Aorta (tissue), 5 donors: ENCODE measurements at places on chromosomes 13 and 19. TPM values are rescaled to one million over a fixed set of nuclear protein-coding genes. Genes with fewer than 3 reads are reported as not detected.
A peak's percentile ranks its signal among the peaks of the same experiment; 100 is the strongest.

DNA sequence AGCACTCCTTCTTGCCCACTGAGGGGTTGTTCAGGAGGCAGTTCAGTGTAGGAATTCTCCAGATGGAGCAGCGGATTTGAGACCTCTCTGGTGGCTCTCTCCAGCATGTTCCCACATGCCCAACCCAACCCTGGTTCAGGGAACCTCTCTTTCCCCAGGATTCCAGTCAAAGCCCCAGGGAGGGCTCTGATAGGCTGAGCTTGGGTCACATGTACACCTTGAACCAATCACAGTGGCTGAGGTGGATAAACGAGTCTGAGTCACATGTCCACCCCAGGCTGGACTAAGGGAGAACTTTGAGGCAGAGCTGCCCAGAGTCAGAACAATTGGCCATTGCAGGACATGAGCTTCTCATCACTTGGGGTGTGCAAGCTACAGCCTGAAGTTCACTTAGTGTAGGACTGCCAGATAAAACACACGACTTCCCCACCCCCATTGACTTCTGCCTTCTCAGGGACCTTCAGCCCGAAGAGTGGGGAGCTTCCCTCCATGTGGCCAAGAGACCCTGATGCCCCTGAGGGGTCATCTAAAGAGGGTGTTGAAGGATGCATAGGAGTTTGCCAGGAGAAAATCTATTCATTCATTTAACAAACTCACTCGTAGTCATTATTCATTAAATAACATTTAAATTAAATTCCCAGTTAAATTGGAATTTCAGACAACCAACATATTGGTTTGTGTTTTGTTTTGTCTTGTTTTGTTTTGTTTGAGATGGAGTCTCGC, 4.0 kb upstream of the MAST3 start:
- H3K36me3 ChIP-seq = no peaks in the 10 kb centered on the region
- H3K4me3 ChIP-seq = no peak overlapping the region

- H3K36me3 ChIP-seq = peaks cover 2% of the 10 kb centered on the region
- H3K4me1 ChIP-seq = no peaks in the 10 kb centered on the region
- DNase-seq = no peak
- no peak overlapping the region for H3K4me3 ChIP-seq
These were observed 97.9 kb downstream of the UGGT2 start for GRCh38 chr13:95955255-95955654.

The C19orf33 gene
- 2.0 TPM for total RNA-seq

The KCNRG gene
- not detected for total RNA-seq

The KLK2 gene
- total RNA-seq = not detected

- no peak overlapping the region for H3K27ac ChIP-seq
- no peaks in the 10 kb centered on the region for H3K36me3 ChIP-seq
- no peaks in the 10 kb centered on the region for H3K27me3 ChIP-seq
These were observed 75.2 kb upstream of the MCF2L start for GRCh38 chr13:112893570-112894422.

The NKPD1 gene
- total RNA-seq = not detected

DNA sequence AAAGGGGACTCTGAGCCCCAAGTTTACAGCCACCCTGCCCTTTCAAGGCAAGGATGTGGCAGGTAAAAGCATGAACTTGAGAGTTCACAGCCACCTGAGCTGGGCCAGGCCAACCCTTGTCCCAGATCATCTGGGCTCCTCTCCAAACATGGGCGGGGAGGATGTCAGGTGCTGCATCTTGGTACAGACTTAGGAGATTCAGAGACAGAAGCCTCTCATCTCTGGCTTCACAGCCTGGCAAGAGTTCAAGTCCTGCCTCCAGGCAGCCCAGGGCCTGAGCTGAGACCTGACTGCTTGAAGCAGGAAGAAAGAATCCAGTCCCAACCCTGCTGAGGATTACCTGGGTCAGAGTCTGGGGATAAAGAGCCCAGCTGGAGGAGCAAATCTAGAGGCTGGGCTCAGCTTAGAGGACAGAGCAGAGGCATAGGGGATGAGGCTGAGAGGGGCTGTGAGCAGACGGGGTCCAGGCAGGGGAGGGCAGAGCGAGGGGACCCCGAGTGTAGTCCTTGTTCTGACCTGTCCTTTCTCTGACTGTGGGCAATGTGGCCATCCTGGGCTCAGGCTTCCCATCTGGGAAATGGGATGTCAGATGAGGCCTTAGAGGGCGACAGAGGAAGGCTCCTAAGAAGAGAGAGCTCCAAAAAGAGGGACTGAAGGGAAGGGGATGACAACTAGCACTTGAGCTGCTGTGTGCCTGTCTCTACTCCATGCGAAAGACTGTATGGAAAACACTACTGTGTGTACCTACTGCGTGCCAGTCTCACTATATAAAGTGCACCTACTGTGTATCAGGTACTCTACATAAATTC, 6.6 kb upstream of the OR10H5 start:
- no peaks in the 10 kb centered on the region for H3K4me1 ChIP-seq
- no peak for DNase-seq
- H3K27me3 ChIP-seq = no peaks in the 10 kb centered on the region
- H3K4me3 ChIP-seq = no peak overlapping the region
- H3K36me3 ChIP-seq = no peaks in the 10 kb centered on the region

GRCh38 chr13:99981735-99982035, at the start of gene ZIC2:
Gene ZIC2 (plus strand): TSS chr13:99981784. CDS start chr13:99982065, 281 bp downstream.
- H3K4me3 ChIP-seq = peak within 1 kb of the TSS; percentile 39
- no peaks in the 10 kb centered on the region for H3K27me3 ChIP-seq
- DNase-seq = no peak
- H3K4me1 ChIP-seq = no peaks in the 10 kb centered on the region

The ZSCAN22 gene
- total RNA-seq = 3.1 TPM

The CYP2F1 gene
- total RNA-seq = not detected

- no peak for DNase-seq
- no peaks in the 10 kb centered on the region for H3K36me3 ChIP-seq
- no peaks in the 10 kb centered on the region for H3K27me3 ChIP-seq
- H3K4me3 ChIP-seq = no peak overlapping the region
These were observed 141.0 kb upstream of the TMTC4 start for GRCh38 chr13:100815476-100816046.

The SLC10A2 gene
- total RNA-seq = not detected
